NCI-H187 (cell line): ENCODE measurements at places on chromosomes 4 and X.

- DNase-seq, result no peak
Measured at GRCh38 chrX:107940095-107940494, 42.1 kb downstream of the TEX13B start.

DNA sequence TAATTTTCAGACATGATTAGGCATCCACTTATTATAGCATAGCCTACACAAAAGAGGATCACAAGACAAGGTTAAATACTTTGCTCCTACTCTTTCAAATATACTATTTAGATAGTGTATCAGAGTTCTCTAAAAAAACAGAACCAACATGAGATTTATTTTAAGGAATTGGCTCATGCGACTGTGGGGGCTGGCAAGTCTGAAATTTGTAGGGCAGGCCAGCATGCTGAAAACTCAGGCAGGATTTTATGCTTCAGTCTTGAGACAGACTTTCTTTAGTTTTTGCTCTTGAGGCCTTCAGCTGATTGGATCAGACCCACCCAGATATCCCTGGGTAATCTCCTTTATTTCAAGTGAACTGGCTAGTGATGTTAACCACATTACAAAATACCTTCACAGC, 169.5 kb downstream of the MAML3 start:
- no peak for DNase-seq

DNA sequence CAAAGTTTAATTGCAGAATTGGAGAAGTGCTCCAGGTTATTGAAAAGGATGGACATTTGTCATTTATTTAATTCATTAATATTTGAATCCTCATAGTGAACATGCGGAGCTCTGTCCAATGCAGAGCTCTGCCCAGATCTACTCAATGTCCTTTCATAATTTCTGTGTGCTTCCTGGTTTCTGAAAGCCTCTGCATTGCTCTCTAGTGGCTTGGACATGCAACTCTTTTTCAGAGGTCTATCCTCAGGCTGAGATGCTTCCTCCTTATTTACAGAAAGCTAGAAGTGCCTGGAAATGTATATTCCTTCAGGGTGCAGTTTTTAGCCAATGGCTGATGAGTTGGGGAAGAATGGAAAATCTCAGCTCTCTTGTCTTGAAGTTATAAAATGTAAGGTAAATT, 786.1 kb upstream of the AADAT start:
- no peak for DNase-seq

GRCh38 chr4:102734591-102735385, 26.0 kb downstream of the MANBA start:
- no peak for DNase-seq

GRCh38 chr4:103786014-103786413, 66.2 kb upstream of the TACR3 start:
- DNase-seq, result peak; percentile 3

- DNase-seq, result no peak
Measured at GRCh38 chr4:102007959-102008425, 217.5 kb downstream of the BANK1 start.

DNA sequence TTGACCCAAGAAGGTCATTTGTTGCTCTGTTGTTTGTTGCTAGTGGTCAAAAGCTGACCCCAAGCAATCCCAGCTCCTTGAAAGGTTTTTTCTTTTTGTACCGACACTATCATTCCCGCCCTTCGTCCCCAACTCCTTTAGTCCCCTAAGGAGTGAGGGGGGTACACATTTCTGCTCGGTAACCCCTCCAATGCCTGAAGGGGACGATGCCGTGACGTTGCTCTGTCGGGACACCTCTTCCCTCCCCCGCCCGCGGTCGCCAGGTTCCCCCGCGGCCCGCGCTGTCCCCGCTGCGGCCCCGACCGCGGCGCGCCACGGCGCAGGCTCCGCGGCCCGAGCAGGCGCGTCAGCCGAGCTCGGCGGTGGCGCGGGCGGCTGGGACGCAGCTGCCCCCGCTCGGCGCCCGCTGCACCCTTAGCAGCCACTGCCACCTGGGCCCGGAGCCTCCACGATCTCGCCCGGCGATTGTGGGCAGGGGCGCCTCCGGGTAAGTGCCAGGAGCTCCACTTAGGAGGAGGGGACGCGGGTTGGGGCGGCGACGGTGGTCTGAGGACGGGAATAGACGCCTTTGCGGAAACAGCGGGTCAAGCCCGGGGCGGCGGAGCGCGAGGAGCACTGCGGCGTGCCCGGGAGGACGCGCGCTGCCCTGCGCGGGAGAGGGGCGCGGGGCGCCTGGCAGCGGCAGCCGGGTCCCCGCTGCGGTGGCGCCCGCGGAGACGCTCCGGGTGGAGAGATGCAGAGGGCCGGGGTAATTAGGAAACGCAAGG, at the start of gene GLRB:
GLRB (plus strand) TSS at position 340 of the 767 bp plus-strand sequence. CDS start 1,875 bp downstream, outside the sequence.
- DNase-seq, result no peak

- DNase-seq, result no peak
Measured at GRCh38 chrX:42869659-42870476, 91.9 kb upstream of the PPP1R2C start.

DNA sequence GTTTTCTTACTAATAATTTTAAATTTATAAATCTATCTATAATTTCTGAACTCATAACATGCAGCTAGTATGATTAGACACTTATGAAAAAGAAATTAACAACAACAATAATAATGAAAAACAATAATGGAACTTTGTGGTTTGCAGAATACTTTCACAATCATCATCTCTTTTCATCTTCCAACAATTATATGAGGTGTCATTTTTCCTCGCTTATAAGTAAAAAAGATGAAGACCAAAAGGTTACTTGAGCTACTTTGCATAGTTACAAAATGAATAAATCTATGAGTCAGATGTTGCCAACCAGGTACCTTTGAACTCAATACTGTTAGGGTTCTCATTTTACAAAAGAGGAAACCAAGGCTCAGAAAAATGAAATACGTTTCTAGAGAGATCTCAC, 98.5 kb upstream of the ELOVL6 start:
- no peak for DNase-seq

DNA sequence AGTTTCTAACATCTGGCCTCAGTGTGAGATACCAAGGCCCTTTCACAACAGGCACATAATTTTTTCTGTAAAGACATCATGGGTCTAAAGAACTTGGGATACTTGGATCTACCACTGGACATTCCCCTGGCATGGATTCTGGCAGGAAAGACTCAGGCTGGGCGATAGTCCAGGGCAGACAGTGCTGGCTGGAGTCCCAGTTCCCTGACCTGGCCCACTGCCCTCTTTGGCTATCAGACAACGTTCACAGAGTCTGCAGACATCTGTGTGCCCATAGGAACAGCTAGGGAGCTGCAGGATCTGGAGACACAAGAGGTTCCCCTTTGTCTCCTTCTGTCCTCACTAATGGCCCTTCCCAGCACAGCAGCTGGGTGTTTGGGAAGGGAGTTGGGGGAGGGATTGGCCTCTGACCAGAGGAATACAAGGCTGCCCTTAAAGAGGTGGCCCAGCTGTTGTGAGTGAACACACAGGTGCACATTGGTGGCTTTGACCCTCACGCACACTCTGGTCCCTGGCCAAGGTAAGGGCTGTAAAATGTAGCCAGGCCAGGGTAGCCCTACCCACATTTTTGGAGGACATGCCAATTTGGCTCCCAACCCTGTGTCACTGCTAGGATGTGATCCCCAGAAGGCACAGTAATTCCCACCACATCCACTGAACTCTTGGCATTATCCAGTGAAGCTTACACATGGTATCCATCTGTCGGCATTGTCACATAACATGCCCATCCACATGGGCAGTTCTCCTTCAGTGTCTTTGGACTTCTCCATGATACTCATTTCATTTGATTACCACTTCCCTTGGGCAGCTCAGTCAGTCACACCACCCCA, 72.3 kb downstream of the SOX3 start:
- DNase-seq, result no peak

GRCh38 chr4:169583563-169583962, 28.8 kb downstream of the NEK1 start:
- DNase-seq, result no peak

DNA sequence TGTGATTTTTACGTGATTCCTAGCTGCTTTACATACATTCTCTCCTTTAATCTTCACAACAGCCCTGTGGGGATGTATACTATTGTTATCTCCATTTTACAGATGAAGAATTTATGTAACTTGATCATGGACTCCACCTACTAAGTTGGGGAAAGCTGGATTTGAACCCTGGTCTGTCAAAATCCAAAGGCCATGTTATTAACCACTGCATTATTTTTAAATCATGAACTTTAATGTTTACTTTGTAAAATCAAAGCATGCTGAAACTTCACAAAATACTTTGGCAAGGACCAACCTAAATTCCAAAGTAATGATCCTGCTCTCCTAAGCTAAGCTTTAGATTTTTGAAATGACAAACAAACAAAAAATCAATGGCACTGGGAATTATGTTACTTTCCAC, 26.1 kb downstream of the FAM47E start:
- DNase-seq, result no peak

DNA sequence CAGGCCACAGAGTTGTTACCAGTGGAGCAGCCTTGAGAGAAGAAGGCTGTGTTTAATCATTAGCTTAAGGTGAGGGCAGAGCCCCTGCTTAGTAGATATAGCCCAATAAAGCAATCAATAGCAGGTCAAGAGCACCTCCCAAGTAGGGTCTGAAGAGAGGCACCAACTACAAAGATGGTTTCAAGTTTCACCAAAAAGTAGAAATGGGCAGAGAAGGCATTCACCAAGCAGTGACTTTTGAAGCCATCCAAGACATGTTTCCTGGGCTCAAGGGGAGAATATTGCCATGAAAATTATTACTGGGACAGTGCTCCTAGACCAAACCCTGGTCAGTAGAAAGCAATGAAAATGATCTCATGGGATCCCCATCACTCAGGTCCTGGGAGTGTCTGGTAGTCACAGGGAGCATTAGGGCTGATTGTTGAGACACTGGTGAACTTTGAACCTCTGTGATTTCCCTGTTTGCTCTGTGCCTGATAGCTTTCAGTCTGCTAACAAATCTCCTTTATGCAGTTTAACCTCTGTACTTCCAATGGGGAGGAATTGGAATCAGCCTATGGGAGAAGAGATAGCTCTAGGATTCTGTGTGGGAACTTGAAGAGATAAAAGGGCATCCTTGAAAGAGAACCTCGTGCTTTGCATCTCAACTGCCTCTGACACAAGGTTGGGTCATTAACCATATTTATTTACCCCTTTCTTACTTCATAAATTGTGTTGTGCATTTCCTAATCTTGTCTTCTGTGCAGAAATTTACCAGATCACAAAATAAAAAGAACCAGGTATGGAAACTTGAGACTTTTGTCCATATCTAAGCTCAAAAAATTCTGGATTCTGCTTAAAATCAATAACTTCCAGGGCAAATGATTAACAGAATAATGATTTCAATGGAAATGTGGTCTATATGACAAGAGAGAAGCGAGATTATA, 9.3 kb upstream of the OTC start:
- no peak for DNase-seq

DNA sequence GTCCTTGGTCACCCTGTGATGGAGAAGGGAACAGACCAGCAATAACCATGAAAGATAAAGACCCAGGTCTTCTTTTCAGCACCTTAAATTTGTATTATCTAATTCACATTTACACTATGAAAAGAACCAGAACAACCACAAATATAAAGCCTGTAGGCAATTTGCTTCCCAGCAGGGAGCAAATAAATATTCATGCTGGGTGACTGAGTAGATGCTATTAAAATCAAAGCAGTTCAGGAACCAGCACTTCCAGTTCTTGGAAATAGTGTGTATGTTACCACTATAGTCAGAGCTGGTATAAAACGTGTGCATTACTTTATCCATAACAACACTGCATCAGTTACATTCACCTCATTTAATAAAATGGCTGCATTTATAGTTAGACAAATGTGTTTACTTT, 177.8 kb upstream of the ETNPPL start:
- no peak for DNase-seq

DNA sequence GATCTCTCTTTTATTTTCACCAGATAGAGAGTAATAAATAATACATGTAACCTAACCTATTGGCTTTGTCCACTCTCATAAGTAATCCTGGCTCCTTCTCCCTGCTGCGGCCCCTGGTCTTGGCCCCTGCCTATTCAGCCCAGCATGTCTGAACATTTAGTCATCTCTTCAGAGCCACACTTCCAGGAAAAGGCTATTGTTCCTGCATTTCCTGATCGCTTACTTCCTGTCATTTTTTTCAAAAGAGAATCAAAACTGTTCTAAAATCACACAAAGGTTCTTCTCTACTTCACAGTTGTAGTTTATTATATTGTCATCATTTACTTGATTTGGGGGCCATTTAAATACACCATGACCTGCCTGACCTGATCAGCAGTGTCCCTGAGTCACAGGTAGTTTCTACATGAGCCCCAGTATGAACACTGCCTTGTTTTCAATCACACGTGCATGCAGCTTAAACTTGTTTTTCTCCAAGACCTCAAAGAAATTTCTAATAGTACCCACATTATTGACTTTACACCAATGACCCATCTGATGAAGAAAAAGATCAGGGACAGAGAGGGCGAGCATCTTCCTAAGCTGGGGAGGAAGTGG, 47.4 kb upstream of the KDR start:
- DNase-seq, result no peak

- DNase-seq, result no peak
Measured at GRCh38 chrX:65723706-65724105, 56.3 kb downstream of the MSN start.

DNA sequence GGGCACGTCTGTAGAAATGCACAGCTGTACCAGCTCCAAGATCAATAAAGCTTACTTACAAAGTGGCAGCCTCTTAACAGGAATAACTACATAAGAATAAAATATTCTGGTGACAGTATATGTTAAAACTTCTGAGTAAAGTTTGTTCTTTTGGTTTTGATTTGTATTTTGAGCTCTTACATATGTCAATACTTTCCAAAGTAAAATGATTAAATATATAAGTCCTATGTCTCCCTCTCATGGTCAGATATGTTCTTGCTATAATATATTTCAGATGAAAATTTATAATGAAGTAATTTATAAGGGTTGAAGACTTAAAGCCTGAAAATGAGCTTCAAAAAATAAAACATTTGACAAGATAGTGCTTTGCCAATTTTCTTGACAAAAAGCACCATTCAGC, 254.4 kb downstream of the NPFFR2 start:
- DNase-seq, result no peak

DNA sequence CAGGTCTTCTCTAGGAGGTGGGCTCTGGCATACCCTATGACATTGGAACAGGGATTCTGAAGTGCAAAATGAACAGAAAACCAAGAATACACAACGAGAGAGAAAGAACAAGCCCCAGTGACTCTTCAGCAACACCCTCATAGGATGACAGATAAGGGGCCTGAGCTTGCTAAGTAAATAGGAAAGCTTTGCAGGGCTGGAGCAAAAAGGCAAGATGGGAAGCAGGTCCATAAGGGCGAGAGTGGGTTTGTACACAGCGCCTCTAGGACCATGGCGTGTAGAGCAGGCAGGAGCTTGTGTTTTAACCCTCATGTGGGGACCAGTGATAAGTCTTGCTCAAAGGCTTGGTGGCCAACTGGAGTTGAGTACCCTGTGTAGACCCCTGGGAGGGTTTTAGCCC, 45.8 kb downstream of the NELFA start:
- DNase-seq, result no peak

GRCh38 chr4:186885289-186885688, 161.6 kb upstream of the FAT1 start:
- no peak for DNase-seq

- no peak for DNase-seq
Measured at GRCh38 chr4:11966782-11967181, 538.1 kb upstream of the HS3ST1 start.

- no peak for DNase-seq
Measured at GRCh38 chr4:169024762-169025161, 14.7 kb upstream of the CBR4 start.

GRCh38 chrX:103533511-103534216, 14.4 kb upstream of the RAB40A start:
- peak; percentile 17 for DNase-seq

- no peak for DNase-seq
Measured at GRCh38 chrX:120453985-120454384, 15.1 kb downstream of the LAMP2 start.

GRCh38 chrX:46400530-46401443, 144.4 kb downstream of the ZNF674 start:
- DNase-seq, result no peak

GRCh38 chr4:109589119-109589518, 29.1 kb downstream of the MCUB start:
- DNase-seq, result no peak
